Activated B cell treated with CpG ODN at 0.5 μM for 24 hours (primary cell): ENCODE measurements at places on chromosomes 2 and 18.

GRCh38 chr2:225009768-225010167, 32.5 kb downstream of the DOCK10 start:
- no peak overlapping the region for H3K27ac ChIP-seq
- H3K36me3 ChIP-seq, result no peaks in the 10 kb centered on the region
- peaks cover 55% of the 10 kb centered on the region for H3K4me1 ChIP-seq
- H3K4me3 ChIP-seq, result no peak overlapping the region
- no peaks in the 10 kb centered on the region for H3K27me3 ChIP-seq
- DNase-seq, result no peak

DNA sequence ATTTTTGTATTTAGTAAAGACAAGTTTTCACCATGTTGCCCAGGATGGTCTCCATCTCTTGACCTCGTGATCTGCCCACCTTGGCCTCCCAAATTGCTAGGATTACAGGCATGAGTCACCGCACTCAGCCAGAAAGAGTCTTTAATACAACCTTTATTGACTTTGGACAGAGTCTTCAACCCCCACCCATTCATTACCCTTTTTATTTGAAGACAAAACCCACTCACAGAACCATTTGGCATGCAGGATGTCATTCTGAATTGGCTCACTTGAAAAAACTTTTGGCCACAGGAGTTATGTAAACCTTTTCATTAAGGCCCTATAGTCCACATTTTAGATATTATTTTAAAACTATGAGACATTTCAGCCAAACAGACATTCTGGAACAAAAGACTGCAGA, 217.9 kb upstream of the RND3 start:
- H3K27me3 ChIP-seq, result no peaks in the 10 kb centered on the region
- H3K27ac ChIP-seq, result no peak overlapping the region

DNA sequence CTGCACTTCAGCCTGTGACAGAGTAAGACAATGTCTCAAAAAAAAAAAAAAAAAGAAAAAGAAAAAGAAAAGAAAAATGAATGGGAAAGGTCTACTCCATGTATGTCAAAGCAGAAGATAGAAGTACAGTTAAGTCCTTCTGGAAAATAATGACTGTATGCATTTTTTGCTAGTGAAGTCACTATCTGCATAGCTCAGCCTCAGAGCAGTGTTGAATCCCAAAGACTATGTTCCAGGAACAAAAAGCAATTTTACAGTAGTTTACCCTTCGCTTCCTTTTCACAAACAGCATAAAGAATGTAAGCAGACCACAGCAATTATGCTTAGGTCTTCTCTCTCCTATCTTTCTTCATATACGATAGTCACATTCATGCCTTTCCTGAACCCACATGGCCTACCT, 497.4 kb downstream of the CMPK2 start:
- no peak overlapping the region for H3K27ac ChIP-seq
- no peaks in the 10 kb centered on the region for H3K27me3 ChIP-seq
- no peak overlapping the region for H3K4me3 ChIP-seq
- H3K36me3 ChIP-seq, result no peaks in the 10 kb centered on the region
- no peak for DNase-seq

GRCh38 chr18:3993941-3994687, 461.0 kb downstream of the DLGAP1 start:
- no peak overlapping the region for H3K4me3 ChIP-seq
- H3K27ac ChIP-seq, result no peak overlapping the region
- H3K27me3 ChIP-seq, result no peaks in the 10 kb centered on the region

DNA sequence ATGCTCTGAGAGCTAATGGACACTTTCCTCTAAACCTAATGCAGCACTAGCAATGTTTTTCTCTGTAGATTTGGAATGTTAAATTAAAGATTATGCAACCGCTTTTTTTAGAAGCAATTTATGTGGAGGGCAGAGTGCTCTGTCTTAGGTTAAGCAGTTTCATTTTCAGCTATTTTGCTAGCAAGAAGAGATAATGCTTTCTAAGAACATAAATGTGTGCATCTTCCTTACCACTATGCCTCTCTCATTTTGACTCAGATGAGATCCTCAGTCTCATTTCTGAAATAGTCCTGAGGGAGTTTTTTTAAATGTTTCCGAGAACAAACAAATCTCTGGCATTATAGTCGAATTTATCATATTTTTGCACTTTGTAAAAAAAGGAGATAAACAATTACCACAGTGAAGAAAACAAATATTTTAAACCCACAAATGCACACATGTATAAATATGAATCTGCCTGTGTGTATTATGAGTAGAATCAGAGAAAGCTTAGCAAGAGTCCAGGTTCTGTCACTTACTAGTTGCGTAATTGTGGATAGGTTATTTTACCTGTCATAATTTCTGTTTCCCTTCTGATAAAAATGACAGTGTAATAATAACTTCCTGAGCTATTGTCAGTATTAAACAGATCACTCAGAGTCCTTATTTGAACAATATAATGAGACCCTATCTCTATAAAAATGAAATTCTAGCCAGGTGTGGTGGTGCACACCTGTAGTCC, 207.7 kb upstream of the CRIM1 start:
- no peak overlapping the region for H3K4me3 ChIP-seq
- no peak overlapping the region for H3K27ac ChIP-seq
- H3K27me3 ChIP-seq, result no peaks in the 10 kb centered on the region
- H3K4me1 ChIP-seq, result no peaks in the 10 kb centered on the region

- no peaks in the 10 kb centered on the region for H3K4me1 ChIP-seq
- no peak overlapping the region for H3K4me3 ChIP-seq
- DNase-seq, result no peak
- H3K27me3 ChIP-seq, result no peaks in the 10 kb centered on the region
Measured at GRCh38 chr2:36993841-36994620, 27.7 kb upstream of the STRN start.

GRCh38 chr2:41241325-41242000, 789.6 kb upstream of the SLC8A1 start:
- H3K4me3 ChIP-seq, result no peak overlapping the region
- H3K27ac ChIP-seq, result no peak overlapping the region
- H3K36me3 ChIP-seq, result no peaks in the 10 kb centered on the region
- no peaks in the 10 kb centered on the region for H3K4me1 ChIP-seq

GRCh38 chr18:79556829-79557585, 122.6 kb upstream of the CTDP1 start:
- no peak overlapping the region for H3K27ac ChIP-seq
- no peaks in the 10 kb centered on the region for H3K4me1 ChIP-seq
- H3K4me3 ChIP-seq, result no peak overlapping the region
- H3K27me3 ChIP-seq, result no peaks in the 10 kb centered on the region
- DNase-seq, result no peak

DNA sequence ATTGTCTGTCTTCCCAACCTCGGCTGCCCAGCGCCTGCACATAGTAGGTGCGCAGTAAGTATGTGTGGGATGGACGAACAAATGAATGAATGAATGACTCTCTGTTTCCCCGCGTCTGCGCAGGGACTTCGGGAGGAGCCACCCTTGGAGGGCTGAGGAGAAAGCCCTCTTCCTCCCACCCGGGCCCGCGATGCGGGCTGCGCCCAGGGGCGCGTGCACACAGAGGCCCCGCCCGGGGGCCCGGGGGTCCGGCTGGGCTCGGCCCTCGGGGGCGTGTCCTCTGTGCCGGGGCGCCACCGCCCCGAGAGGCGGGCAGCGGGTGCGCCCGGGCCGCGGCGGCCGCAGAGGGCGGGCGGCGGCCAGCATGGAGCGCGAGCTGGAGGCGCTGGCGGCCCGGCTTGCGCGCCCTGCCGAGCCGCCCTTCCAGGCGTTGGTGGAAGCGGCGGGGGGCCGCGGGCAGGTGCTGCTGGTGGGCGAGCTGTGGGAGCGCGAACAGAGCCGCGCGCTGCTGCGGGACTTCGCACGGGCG, at the start of gene C2orf72:
Gene C2orf72, plus strand, starts transcription at position 322 of the 529 bp plus-strand sequence. Its CDS starts 43 bp downstream, at position 365.
- no peaks in the 10 kb centered on the region for H3K36me3 ChIP-seq
- H3K4me3 ChIP-seq, result peak within 1 kb of the TSS; percentile 15
- DNase-seq, result no peak
- H3K4me1 ChIP-seq, result peaks cover 14% of the 10 kb centered on the region
- H3K27ac ChIP-seq, result no peak within 1 kb of the TSS

DNA sequence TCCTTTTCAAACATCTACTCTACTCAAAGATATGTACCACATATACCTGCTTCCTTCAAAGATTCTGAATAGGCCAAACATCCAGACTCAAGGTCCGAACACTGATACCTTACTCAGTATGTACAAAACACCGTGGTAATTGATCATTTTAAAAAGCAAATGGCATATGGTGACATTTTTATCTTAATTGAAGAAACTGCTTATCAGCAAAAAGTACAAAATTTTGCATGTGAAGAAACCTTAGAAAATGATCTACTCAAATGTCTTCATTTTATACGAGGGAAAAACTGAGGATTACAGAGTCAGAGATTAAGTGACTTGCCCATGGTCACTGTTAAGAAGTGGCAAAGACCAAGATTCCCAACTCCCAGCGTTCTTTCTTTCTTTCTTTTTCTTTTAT, 133.0 kb downstream of the CACNB4 start:
- H3K4me3 ChIP-seq, result no peak overlapping the region
- no peaks in the 10 kb centered on the region for H3K27me3 ChIP-seq
- H3K27ac ChIP-seq, result no peak overlapping the region
- no peak for DNase-seq

- no peaks in the 10 kb centered on the region for H3K36me3 ChIP-seq
- peaks cover 5% of the 10 kb centered on the region for H3K4me1 ChIP-seq
- peaks cover 36% of the 10 kb centered on the region for H3K27me3 ChIP-seq
- H3K27ac ChIP-seq, result no peak overlapping the region
Measured at GRCh38 chr2:105409717-105410116, 10.9 kb upstream of the FHL2 start.
